ENCODE measurements at places on chromosomes 2 and 18.

DNA sequence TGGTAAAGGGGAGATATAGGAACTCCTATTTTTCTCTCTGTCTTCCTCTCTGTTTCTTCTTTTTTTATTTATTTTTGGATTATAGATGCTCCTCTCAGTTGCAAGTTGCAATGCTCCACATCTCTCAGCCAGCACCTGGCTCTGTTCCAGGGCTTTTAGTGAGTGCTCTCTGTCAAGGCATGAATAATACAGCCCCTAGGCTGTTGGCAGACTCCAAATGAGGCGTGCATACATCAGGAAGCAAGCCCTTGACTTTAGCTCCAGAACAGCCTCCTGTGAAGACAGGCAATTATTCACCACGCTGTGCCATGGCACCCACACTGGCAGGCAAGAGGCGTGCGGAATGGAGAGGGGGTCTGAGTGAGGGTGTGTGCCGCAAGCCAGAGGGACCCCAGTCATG, 228.1 kb upstream of the PXDN start:
- no peak for DNase-seq

GRCh38 chr2:127625572-127625951, 20.4 kb upstream of the GPR17 start:
- DNase-seq = no peak

GRCh38 chr2:100891906-100892642, 72.1 kb downstream of the NPAS2 start:
- no peak for DNase-seq

GRCh38 chr2:130896813-130897212, 60.1 kb downstream of the ARHGEF4 start:
- DNase-seq = no peak

GRCh38 chr2:236663287-236664101, 93.9 kb downstream of the ACKR3 start:
- DNase-seq = no peak

Measured in Panc1 (cell line).